Right atrium auricular region (tissue), 2 donors: ENCODE measurements at places on chromosomes 5 and 9. TPM values are rescaled to one million over a fixed set of nuclear protein-coding genes. Genes with fewer than 3 reads are reported as not detected.

The PCDHB13 gene
- 4.2 TPM for total RNA-seq

The ANKRD18B gene
- total RNA-seq: not detected

The CIZ1 gene
- 45.9 TPM for total RNA-seq

The PCDHA11 gene
- 0.12 TPM for total RNA-seq

The FGF1 gene
- 35.3 TPM for total RNA-seq

The AK3 gene
- 201 TPM for total RNA-seq

The LIX1 gene
- not detected for total RNA-seq

The OR1Q1 gene
- not detected for total RNA-seq

The LHFPL2 gene
- total RNA-seq: 15.9 TPM
